ENCODE measurements at places on chromosomes 13 and 19.

GRCh38 chr13:24888291-24888931, 124.4 kb downstream of the RNF17 start:
- no peak for ATAC-seq

DNA sequence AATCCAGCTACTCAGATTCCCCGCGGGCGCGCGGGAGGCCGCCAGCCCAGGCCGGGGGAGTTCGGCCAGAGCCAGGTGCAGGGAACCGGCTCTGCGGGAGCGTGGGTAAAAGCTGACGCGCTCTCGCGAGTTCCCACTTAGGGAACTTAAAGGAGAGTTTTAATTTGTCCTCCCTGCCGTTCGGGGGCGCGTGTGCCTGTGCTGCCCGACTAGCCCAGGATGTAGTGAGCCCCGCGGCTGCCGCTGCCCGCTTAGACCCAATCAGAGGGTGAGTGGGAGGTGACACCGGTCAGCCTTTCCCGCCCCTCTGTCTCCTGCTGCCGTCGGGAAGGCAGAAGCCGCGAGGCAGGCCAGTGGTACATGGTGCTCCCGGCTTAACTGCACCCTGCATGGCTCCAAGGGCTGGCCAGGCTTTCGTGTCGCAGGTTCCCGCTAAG, 36.0 kb upstream of the NEK3 start:
- ATAC-seq, result peak; percentile 67

DNA sequence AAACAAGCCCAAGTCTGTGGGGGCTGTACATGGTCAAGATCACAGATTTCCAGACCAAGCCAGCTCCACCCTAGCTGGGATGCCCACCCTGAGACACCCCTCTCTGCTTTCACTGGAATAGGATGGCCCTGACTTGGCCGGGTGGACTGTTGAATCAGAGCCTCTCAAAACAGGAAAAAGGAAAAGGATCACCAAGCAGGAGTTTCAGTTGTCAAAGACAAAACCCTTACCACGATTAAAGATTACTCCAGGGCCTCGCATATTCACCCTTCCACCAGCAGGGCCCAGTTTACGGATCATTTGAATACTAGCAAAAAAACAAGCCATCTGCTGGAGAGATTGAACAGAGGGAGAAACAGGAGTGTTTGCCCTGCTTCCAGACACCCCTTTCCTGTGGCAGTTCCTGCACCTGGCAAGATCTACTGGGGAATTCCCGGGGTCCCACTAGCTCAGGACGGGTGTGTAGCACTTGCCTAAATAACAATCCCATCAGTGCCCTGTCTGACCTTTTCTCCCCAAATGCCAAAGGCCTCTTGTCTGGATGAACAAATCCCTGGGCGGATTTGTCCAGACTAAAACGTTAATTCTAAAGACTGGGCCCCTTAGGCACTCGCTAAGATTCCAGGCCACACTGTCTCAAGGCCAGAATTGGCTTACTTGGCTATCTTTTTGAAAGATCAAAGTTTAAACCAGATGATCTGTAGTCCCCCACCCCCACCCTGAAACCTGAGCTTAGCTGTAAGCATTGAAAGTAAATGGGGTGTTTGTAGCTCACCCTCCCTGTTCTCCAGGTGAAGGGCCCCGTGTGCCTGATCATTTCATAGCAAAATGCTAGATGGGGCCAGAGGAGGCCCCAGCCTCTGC, 38.4 kb downstream of the ACTN4 start:
- peak; percentile 9 for ATAC-seq

GRCh38 chr13:59345311-59345710, 818.4 kb downstream of the DIAPH3 start:
- ATAC-seq, result no peak

DNA sequence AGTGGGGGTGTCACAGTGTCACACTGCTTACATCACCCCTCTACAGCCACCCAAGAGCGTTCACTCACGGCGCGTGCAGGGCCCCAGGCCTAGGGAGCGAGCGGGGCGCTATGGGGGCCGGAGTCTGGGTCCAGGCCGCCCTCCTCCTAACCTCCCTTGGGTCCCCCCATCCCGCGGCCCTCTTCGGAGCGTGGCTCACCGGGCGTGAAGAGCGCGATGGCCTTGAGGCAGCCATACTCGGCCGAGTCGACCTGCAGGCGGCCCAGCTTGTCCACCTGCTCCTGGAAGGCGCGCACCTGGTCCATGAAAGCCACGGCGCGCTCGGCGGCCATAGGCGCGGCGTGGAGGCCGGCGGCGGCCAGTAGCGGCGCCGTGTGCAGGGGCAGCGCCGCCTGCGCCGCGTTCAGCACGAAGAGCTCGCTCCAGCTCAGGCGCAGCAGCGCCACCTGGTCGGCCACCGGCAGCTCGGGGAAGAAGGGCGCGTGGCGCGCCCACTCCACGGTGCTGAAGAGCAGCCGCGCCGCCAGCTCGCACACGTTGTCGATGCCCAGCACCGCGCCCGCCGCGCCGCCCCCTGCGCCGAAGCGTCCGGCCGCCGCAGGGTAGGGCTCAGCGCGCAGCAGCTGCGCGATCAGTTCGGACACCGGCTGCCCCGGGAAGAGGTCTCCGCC, 9.4 kb downstream of the OCEL1 start:
- peak; percentile 89 for ATAC-seq

GRCh38 chr19:14672188-14672872, 2.3 kb downstream of the ADGRE3 start:
- peak; percentile 46 for ATAC-seq

- ATAC-seq, result no peak
Observed at GRCh38 chr13:71325556-71325955, 541.4 kb downstream of the DACH1 start.

DNA sequence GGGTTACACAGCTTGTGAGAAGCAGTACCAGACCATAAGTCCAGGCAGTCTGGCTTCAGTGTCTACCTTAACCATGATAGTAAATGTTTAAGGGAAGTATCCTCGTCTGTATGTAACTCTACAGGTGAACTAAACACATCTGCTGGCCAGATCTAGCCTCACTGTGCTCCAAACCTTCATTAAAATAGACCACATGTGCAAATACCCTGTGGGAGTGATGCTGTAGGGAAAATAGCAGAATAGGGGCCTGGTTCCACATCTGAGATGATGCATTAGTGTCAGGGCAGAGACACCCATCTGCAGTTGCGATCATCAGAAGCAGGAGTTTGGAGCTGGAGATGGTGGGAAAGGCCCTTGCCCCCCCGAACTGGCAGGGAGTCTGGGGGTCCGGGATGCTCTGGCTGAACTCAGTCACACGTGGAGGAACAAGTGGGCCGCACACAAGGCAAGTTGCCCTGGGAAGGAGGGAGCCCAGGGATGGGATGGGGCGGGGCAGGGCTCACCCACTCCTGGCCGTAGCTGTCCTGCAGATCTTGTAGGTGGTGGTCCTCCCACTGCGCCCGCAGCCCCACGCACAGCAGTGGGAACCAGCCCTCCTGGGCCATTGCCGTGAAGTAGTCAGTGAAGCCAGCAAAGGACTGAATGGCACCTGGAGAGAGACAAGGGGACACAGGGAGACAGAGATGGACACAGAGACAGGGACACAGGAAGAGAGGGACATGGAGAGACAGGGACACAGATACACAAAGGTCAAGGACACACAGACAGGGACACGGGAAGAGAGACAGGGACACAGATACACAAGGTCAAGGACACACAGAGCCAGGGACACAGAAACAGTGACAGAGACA, 7.3 kb downstream of the TMEM147 start:
- no peak for ATAC-seq

DNA sequence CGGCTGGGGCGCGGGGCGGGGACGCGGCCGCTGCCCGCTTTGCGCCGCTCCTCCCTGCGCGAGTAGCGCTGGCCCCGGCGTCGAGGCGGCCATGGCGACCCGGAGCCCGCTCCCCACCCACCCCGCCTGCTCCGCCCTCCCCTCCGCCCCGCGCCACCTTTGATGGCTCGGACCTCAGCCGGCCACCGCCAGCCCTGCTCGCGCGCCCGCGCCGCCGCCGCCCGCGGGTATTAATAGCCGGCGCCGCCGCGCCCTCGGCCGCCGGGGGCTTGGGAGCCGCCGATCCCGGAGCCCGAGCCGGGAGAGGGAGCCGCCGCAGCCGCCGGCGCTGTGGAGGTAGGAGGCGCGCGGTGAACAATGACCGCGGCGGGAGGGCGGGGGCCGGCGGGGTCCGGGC, 261 bp downstream of the FARP1 start:
- no peak for ATAC-seq

DNA sequence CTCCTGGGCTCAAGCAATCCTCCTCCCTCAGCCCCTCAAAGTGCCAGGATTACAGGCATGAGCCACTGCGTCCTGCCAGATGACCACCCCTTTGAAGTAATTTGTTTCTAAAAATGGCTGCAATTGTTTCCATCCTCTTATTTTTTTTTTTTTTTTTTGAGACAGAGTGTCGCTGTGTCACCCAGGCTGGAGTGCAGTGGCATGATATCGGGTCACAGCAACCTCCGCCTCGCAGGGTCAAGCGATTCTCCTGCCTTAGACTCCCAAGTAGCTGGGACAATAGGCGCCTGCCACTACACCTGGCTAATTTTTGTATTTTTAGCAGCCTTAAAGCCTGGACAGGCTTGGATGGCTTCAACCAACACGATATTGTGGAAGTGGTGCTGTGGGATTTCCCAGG, 22.3 kb upstream of the DPP9 start:
- ATAC-seq, result no peak

DNA sequence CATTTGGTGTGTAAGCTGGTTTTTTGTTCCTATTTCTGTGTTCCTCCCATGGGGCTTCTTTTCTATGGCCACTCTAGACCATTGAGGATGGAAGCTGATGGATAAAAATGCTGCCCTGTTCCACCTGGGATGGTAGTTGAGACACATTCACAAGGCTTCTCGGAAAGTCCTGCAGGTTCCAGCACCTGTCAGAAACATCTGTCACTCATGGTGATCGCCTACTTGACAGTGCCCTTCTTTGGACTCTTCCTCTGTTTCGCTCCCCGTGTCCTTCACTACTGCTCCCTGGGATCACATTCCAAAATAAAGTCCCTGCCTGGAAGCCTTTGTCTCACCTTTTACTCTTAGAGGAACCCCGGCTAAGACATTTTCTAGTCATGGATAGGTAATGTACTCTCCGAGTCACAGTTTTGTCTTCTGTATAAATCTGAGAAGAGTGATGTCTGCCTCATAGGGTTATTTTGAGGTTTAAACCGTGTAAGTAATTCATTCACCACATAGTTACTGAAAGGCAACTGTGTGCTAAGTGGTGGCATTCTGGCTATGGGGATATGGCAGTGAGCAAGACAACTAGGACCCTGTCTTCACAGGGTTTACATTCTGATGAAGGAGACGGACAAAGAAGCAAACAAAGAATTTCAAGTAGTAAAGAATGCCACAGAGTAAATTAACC, 21.0 kb downstream of the UBAC2 start:
- ATAC-seq, result peak; percentile 53

DNA sequence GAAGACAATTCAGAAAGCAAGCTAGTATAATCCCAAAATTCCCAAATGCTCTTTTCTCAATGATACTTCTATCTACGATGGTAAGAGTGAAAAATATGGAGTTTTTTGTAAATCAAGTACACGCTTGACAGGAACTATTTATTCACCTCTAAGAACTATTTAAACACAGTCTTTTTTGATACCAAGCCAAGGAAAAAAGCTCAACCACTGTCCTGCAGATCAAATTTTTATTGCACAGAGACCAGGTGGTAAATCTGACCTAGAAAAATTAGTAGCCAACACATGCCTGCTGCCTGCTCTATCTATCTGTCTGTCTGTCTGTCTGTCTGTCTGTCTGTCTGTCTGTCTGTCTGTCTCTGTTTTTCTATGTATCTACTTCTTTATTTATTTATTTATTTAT, 292.2 kb downstream of the MZT1 start:
- no peak for ATAC-seq

- peak; percentile 6 for ATAC-seq
Observed at GRCh38 chr19:57560049-57560491, 407 bp upstream of the ZNF550 start.

DNA sequence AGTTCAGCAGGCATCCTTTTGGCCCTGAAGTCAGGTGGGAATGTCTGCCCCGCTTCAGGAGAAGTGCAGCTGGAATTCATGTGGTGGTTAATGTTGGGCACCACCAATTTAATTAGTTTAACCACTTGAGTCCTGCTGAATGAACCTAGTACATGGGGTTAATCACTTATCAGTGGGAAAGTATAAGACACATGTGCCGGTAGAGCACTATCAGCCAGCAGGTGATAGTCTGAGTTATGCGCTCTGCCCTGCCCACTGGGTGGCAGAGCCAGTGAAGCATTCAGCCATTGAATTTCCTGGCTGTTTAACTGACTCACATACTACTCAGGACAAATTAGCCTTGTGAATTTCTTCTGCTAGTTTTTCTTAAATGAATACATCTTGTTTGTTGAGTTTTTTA, 789.7 kb upstream of the PRR20A start:
- no peak for ATAC-seq

- ATAC-seq, result no peak
Observed at GRCh38 chr19:1511318-1512317, 1.2 kb downstream of the ADAMTSL5 start.

Measured in activated T-helper 17 cell treated with anti-CD3 and anti-CD28 coated beads, Interleukin-2, amount 50 U/mL, for 72 hours (primary cell).